ENCODE measurements at places on chromosomes 4 and X. TPM values are rescaled to one million over a fixed set of nuclear protein-coding genes. Genes with fewer than 3 reads are reported as not detected.

DNA sequence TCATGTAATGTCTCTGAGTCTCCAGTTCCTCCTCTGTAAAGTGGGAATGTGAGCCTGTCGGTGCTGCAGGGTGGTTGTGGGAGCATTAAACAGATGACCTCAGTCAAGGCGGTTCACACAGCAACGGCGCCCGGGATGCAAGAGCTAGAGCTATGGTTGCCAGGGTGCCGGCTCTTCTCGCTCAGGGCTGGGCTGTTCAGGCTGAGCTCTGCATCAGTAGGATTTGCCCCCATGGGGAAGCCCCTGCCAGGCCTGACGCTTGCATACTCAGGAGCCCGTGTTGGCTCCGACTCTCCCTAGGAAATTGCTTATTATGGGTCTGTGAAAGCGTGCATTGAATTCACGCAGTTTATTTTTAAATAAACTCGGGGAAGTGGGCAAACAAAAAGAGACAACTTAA is 67.3 kb downstream of the PSAPL1 start:
- DNase-seq = no peak

DNA sequence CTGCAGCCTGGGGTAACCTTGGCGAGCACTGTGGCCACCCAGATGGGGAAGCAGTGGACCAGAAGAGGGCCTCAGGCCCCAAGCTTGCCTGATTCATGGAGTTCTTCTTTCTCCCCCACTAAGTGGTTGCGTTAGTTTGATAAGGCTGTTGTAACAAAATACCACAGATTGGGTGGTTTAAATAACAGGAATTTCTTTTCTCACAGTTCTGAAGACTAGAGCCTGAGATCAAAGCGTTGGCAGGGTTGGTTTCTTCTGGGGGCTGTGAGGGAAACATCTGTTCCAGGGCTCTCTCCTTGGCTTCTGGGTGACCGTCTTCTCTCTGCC is 105.7 kb upstream of the GATB start:
- no peak for DNase-seq

GRCh38 chrX:87003031-87003430 is 514.6 kb upstream of the KLHL4 start:
- DNase-seq = no peak

GRCh38 chr4:74258963-74259362 is 49.3 kb upstream of the EPGN start:
- DNase-seq = peak; percentile 19

DNA sequence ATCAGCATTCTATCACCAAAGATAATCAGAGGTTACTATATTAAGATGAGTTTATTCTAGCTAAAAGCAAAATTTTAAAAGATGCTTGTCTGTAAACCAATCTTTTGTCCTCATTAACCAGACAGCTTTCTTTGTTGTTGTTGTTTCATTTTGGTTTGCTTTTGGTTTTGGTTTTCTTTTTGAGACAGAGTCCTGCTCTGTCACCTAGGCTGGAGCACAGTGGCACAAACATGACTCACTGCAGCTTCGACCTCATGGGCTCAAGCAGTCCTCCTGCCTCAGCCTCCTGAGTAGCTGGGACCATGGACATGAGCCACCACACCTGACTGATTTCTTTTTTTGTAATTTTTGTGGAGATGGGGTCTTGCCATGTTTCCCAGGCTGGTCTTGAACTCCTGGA is 102.9 kb downstream of the COX18 start:
- no peak for DNase-seq

GRCh38 chr4:186039697-186040096 is 29.3 kb upstream of the TLR3 start:
- DNase-seq = no peak

- DNase-seq = peak; percentile 50
These were observed 30.2 kb upstream of the NKX6-1 start for GRCh38 chr4:84529169-84529751.

DNA sequence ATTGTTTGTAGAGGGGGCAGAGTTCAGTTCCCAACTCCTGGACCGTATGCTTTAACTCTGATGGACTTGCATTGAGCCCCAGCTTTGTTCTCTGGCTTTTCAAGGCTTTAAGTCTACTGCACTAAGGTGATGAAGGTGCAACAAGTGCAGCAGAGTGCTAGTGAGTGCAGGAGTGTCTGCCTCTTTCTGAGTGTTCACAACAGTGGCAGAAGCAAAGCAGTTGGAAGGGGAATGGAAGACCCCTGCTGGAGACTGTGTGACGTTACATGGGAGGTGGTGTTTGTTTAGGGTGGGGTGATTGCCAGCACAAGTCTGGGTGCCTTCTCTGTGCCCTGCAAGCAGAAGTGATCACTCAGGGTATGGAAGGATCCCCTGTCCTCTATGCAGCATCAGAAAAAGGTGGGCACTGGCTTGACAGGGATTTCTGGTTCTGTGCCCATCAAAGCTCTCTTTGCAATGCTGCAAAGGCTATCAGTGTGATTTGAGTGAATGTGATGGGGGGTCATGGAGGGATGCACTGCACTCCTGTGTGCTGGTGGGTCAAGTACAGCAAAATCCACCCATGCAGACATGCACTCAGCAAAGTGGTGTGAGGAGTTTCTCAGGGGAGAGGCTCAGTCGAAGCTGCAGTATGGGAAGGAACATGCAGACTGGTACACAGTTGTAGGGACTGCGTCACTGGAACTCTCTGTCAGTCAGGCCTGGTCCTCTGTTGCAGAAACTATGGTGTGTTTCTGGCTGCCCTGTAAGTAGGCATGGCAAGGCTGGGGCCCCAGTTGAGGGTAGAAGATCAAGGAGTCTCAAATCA is 70.9 kb upstream of the UGT2B7 start:
- DNase-seq = peak; percentile 50

- DNase-seq = no peak
These were observed 85.4 kb downstream of the SH3RF1 start for GRCh38 chr4:169185133-169185956.

GRCh38 chr4:42489095-42489494 is 91.8 kb downstream of the SHISA3 start:
- no peak for DNase-seq

DNA sequence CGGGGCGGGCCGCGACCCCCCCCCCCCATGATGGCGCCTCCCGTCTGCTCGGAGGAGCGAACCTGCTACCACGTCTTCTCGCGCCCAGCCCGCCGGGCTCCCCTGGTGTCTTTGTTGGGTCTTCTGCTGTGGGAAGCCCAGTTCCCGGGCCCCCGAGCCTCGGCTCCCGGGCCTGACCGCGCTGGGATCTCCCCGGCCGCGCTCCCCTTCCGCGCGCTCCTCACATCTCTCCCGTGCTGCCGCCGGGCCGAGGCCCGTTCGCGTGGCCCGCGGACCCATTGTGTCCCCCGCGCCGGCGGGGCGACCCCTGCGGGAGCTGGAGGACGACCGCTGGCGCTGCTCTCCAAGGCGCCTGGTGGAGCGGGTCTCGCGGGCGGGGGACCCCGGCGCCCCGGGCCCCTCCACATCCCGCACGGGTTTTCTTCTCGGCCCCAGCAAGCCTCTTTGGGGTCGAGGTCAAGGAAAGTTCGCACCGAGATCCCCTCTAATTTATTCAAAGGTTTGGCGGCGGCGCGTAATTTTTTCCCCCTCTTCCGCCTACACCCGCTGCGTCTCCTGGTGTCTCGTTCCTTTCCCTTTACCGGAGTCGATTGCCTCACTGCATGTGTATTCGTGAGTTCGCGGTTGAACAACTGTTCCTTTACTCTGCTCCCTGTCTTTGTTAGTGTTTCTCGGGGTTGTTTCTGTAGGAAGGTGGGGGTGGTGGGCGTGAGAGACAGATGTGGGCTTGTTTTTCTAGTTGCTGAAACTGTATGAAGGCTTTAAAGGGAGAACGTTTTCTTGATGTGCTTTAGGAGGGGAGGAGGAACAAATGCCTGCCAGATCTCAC is 770 bp downstream of the SMAD1 start:
- DNase-seq = peak; percentile 39

DNA sequence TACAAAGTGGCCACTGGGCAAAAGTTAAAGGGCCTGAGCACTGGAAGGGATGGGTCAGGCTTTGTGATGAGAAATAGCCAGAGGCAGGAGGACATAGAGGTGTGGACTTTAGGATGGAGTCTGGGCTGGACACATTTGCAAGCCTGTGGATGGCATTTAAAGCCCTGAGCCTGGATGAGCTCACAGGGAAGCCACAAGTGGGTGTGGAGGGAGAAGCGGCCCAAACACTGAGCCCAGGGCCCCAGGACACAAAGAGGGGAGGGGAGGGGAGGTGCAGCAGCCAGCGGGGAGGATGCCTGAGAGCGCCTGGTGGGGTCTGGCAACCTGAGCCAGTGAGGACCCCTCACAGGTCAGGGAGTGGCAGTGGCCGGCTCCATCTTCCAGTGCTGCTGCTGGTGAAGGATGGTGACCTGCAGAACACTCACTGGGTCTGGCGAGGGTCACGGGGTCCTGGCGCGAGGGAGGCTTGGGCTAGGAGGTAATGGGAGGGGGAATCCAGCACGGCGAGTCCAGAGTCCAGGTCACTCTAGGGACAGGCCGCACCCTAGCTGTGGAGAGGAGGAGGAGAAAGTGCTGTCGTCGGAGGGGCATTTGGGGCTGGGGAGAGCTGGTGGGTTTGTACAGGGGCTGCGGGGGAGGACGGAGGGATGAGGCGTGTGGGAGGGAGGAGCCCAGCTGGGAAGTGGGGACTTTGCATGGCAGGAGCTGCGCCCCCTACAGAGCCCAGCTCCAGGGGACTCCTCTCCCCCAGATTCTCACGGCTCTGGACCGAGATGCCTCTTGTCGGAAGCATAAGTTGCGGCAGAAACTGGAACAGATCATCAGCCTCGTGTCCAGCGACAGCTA is 7.0 kb downstream of the LAGE3 start:
- no peak for DNase-seq

- no peak for DNase-seq
These were observed 3.1 kb upstream of the MSMO1 start for GRCh38 chr4:165324236-165324917.

DNA sequence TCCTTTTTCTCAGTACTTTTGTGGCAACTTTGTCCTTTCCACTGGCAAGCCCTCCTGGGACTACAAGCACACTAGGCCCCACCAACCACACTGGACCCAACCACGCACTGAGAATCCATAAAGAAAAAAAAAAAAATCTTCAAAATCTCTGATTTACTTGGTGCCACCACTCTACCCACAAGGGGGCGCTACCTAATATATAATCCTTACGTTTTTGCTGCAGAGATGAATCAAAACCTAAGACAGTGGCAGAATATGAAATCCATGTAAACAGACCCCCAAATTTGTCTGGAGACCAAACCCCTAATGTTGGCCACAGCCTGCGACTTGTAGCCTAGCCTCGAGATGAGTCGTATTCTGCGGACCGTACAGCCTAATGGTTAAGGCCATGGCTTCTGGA is 63.5 kb upstream of the ARHGAP36 start:
- DNase-seq = peak; percentile 51

DNA sequence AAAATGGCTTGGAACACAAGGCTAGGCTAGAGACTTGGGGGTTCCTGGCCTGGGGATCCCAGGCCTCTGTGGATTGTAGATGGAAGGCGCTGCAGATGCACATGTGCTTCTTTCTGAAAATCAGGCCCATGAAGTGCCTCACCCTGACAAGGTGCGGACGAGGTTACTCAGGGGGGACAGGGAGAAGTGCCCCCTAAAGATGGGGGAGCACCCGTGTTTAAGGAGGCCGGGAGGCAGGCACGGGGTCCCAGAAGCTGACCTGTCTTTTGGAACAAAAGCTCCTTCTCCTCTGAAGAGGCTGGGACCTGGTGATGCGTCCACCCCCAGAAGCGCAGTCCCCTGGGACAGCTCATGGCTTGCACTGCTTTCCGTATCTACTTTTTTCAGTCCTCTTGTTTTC is 2.4 kb downstream of the PDZD4 start:
- DNase-seq = no peak

- no peak for DNase-seq
These were observed 2.9 kb downstream of the GAK start for GRCh38 chr4:929096-929765.

GRCh38 chr4:177740563-177740962 is 298.3 kb upstream of the AGA start:
- DNase-seq = no peak

DNA sequence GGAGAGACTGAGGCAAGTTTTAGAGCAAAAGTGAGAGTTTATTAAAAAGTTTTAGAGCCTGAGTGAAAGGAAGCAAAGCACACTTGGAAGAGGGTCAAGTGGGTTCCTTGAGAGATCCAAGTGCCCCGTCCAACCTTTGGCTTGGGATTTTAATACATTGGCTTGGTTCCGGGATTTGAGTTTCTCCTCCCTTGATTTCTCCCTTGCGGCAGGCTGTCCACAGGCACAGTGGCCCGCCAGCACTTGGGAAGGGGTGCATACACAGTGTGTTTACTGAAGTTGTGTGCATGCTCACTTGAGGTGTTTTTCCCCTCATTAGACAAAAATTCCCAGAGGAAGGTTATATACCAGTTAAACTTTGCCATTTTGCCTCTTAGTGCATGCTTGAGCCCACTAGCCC is 333.5 kb downstream of the PCDH18 start:
- DNase-seq = no peak

DNA sequence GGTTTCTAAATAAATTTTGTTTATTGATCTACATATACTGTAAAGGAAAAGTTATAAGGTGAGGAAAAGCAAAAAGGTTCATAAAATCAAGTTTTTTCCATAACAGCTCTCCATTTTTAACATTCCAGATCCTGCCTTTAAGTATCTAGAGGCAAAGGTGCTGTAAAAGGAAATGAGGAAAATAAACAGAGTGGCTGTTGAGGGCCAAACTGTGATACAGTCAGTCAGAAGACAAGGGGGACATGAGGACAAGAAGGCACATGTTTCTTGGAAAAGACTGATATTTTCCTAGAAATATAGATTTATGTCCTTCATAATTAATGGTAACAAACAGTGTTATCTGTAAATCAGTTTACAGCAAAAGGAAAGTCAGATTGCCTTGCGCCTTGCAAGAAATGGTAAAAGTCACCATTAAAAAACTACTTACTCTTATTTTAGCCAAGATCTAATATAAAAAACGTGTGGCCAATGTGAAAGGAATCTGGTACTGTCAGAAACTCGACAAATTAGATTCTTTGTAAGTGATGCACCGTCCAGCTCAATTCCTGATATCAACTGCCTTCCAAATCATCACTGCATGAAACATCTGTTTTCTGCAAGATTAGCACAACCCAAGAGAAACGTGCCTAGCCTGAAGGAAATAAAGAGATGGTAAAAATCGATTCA is 34.0 kb upstream of the VEGFD start:
- no peak for DNase-seq

- no peak for DNase-seq
These were observed 254.6 kb downstream of the GASK1B start for GRCh38 chr4:157918036-157918832.

GRCh38 chrX:153780678-153781427 is at the start of gene SRPK3:
Gene SRPK3, plus strand, starts transcription at chrX:153781041. Its CDS starts 46 bp downstream, at chrX:153781087.
- DNase-seq = no peak

- no peak for DNase-seq
These were observed 8.8 kb downstream of the THAP9 start for GRCh38 chr4:82909326-82909725.

GRCh38 chrX:132612821-132613564 is 124.2 kb upstream of the MBNL3 start:
- DNase-seq = peak; percentile 65

The HTN3 gene
- 49.0 TPM for total RNA-seq

The FAM47E gene
- 0.16 TPM for total RNA-seq

The STARD8 gene
- 0.34 TPM for total RNA-seq

The ADGRL3 gene
- total RNA-seq = 1.0 TPM

The ABCG2 gene
- total RNA-seq = 2.0 TPM

The COL4A5 gene
- 5.5 TPM for total RNA-seq

The MAGEA2B gene
- 16.7 TPM for total RNA-seq

The BEX2 gene
- total RNA-seq = 3.7 TPM

Data from SK-MEL-5 (cell line).